ENCODE measurements at places on chromosomes 16 and 17.
A peak's percentile ranks its signal among the peaks of the same experiment; 100 is the strongest.

DNA sequence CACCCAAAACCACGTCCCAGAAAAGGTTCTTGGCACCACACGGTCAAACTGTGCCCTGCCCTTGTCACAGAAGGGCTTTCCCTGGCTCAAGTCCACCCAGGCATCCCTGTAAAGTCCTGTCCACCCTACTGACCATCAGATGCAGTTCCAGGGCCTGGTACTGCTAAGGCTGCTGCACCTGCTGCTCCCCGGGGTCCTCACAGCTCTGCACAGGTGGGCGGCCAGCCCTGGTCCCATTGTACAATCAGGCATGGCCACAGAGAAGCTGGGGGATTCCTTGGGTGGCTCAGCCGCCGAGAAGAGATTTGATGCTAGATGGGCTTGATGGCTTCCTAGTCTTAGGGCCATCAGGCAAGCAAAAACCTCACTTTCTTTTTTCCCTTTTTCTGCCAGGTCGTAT, 15.3 kb downstream of the ABCA3 start:
- no peak for DNase-seq

DNA sequence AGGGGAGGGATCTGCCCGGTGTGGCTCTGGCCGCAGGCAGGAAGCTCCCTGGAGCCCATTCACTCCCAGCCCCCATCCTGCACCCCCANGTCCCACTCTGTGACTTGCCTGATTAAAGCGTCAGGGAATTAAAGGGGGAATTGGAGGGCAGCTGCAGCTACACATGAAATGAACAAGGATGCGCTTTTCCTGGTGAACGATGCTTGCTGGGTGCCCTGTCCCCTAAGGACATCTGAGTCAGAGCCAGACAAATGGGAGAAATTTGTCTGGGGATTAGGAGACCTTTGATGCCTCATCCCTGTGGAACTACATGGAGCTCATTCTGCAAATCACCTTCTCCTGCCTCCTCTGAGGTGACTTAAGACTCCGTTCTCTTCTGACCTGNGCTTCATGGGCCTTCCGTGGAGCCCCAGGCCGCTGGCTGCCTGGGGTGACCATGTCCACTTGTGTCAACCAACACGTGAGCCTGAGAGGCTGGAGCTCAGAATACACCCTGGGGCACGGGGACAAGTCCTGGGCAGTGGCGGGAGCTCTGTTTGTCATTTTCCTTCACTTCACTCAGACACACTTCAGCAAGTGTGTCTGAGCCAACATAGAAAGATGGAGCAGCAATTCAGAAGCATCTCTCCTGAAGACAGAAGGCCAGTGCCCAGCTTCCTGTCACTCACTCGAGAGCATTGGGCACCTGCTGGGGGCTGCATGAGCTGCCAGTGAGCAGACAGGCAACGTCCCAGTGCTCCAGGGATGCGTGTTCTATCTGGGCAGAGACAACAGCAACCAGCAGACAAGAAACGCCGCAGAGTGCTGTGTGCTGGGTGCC, 54.1 kb downstream of the METRNL start:
- no peak for DNase-seq

GRCh38 chr17:49409066-49409465, 5.6 kb downstream of the PHB1 start:
- no peak for DNase-seq

GRCh38 chr16:8850279-8850885, 18.4 kb downstream of the CARHSP1 start:
- DNase-seq = peak; percentile 93

- DNase-seq = no peak
Observed at GRCh38 chr17:9763643-9764042, 27.7 kb downstream of the DHRS7C start.

- DNase-seq = no peak
Observed at GRCh38 chr16:14566599-14566998, 63.5 kb downstream of the PARN start.

- DNase-seq = no peak
Observed at GRCh38 chr16:47461598-47462266, 601 bp downstream of the PHKB start.

Data from esophagus muscularis mucosa (tissue), 4 donors.